ENCODE measurements at places on chromosomes 16 and 17.

DNA sequence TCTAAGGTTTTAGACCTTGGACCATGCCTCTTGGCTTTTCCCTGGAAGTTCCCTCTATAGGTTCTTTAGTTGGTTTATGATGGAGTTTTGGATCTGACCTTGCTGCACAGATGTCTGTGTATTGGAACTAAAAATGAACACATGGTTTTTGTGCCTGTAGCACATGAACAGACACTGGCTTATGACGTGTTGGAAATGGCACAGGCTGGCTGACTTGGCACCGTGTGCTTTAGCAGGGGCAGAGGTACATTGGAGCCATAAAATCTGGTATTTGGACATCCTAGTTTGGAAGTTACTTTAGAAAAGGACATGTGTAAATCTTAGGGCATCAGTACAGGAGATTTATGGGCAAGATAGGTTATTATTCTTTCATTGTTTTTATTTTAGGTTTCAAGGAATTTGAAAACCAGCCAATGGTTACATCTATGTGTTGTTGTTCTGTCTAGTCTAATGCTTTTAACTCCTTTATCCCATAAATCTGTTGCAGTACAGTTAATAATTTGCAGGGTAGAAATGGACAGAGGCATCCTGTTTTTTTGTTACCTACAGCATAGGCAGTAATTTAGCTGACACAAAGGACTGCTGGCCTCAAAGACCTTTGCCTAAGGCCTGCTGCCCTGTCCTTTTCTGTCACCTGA is 6.0 kb downstream of the SOCS7 start:
- DNase-seq, result no peak

DNA sequence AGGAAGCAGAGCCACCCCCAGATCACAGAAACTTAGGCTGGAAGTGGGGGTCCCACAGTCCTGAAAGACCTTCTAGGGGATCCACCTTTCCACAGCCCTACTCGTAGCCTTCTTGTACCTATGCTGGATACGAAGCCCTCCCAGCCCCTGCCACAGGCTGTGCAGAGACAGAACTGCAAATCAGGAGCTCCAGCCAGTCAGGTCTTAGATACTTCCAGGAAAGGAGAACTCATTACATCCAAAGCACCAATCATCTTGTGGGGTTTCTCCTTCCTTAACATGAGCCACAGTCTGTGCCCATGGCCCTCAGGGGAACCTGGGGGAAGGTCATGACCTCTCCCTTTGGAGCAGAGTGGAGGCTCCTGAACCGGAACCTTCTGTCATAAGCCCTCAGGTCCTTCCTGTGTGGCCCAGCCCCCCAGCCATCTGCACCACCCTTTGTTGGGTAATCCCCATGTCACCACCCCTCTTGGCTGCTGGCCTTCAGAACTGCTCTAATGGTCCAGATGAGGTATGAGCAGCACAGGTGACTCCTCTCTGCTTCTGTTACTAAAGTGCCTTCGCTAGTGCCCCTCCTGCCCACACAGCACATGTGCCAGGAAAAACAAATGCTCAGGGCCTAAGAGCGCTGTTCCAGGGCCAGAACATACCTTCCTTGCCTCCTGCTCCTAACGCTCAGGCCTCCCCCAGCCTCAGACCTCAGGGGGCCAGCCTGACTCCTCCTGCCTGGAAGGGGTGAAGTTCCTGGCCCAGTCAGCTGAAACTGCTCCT is 14.6 kb downstream of the SRCIN1 start:
- no peak for DNase-seq

GRCh38 chr16:81369888-81370504 is 55.2 kb downstream of the GAN start:
- no peak for DNase-seq

- DNase-seq, result no peak
These were observed 12.3 kb downstream of the PSMD12 start for GRCh38 chr17:67353929-67354574.

DNA sequence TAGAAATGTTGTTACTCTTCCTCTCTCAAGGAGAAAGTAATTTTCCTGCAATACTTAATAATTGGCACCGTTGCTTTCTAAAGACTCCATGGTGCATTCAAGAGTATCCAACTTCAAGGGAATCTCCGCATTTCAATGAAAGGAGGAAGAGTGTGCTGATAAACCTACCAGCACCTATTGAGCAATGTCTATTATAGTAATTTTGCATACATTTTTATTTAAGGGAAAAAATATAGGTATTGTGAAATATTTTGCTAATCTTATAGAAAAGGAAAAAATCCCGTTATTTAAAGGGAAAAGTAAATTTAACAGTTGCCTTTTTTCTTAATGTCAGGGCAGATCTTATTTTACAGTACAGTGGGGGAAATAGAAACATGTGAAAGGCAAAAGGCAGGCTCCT is 1.1 kb upstream of the TMEM106A start:
- DNase-seq, result no peak

- no peak for DNase-seq
These were observed 403.8 kb upstream of the CDH11 start for GRCh38 chr16:65525707-65526106.

GRCh38 chr16:30535777-30536190 is 1.1 kb upstream of the ZNF747 start:
- DNase-seq, result no peak

- DNase-seq, result no peak
These were observed 8.4 kb upstream of the GAA start for GRCh38 chr17:80092959-80093358.

- no peak for DNase-seq
These were observed 34.5 kb downstream of the YWHAE start for GRCh38 chr17:1365445-1366039.

DNA sequence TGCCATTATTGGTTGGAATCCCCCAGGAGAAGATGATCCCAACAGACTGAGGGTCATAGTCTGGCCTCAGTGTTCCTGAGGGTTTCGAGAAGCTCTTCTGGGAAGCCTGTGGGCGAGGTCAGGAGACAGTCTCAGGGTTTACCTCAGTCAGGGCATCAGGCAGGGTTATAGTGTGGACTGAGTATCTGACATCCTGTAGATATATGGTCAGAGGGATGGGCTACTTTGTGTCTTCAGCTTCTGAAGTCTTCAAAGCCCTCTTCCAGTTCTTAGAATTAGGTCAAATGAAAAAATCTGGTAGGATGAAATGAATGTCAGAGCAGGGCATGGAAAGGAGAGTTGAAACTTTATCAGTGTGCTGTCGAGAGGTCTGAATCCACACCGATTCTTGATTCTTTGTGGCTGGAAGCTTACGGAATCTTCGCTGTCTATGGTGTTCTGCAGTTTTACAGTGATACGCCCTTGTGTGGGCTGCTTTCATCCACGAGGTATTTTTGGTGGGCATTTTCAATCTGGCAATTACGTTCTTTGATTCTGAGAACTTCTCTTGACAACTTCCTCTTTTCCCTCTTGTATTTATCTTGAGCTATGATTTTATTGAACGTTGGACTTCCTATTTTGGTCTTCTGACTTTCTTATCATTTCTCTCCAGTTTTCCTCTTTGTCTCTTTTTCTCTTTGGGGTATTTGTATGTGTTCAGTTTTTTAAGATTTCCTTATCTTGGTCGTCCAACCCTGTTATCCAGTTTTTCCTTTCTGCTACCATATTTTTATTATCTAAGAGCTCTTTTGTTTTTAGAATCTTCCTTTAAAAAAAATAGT is 30.4 kb downstream of the BPTF start:
- DNase-seq, result no peak

GRCh38 chr17:52828621-52829020 is 670.1 kb upstream of the CA10 start:
- DNase-seq, result no peak

DNA sequence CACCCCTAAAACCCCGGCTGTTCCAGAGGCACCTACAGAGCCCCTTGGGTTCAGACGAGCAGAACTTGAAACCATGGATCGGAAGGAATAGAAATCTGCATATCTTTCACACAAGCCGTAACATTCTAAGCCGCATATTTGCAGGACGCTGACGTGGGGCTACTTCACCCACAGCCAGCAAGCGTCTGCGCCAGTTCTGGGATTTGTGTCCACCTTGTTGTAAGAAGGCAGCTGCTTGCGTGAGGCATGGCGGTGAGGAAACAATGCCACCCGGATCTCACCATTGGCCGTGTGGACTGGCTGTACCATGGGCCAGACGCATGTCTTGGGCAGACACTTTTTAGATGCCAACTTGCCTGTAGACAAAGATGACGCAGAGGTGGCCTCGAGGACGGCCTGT is 34.5 kb downstream of the TNFRSF13B start:
- DNase-seq, result no peak

GRCh38 chr17:30249460-30249859 is 14.0 kb upstream of the SLC6A4 start:
- no peak for DNase-seq

DNA sequence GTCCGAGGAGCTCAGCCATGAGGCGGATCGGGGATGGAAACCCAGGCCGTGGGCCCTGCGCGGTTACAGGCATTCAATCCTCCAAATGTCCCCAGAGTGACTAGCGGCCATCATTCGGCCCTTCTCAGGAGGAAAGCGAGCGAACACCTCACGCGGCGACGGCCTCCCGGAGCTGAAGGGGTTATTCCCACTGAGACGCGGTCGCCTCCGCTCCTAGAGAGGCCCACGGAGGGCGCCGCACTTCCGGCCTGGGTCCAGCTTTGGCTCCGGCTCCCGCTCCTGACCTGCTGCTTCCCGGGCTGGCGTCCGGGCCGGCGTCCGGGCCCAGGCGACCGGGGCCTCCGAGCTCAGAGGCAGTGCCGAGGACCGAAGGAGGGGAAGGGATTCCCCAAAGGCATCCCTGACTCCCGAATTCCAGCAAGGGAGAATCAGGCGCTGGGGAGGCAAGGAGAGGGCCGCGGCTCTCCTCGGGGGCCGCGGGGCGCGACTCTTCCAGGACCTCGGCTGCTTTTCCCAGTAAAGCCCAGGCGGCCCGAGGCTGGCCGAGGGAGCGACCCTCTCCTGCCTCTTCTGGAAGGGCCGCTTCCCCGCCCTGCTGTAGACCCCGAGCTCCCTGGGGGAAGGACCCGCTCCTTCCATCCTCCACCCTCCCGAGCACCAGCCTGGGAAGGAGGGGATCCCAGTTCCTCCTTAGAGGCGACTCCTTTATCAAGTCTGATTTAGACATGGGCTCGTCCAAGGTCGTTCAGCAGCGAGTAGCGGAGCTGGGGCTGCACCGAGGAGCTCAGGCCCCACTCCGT is 18.6 kb upstream of the ZNF629 start:
- DNase-seq, result no peak

GRCh38 chr16:7137560-7138330 is 194.9 kb upstream of the RBFOX1 start:
- DNase-seq, result no peak

DNA sequence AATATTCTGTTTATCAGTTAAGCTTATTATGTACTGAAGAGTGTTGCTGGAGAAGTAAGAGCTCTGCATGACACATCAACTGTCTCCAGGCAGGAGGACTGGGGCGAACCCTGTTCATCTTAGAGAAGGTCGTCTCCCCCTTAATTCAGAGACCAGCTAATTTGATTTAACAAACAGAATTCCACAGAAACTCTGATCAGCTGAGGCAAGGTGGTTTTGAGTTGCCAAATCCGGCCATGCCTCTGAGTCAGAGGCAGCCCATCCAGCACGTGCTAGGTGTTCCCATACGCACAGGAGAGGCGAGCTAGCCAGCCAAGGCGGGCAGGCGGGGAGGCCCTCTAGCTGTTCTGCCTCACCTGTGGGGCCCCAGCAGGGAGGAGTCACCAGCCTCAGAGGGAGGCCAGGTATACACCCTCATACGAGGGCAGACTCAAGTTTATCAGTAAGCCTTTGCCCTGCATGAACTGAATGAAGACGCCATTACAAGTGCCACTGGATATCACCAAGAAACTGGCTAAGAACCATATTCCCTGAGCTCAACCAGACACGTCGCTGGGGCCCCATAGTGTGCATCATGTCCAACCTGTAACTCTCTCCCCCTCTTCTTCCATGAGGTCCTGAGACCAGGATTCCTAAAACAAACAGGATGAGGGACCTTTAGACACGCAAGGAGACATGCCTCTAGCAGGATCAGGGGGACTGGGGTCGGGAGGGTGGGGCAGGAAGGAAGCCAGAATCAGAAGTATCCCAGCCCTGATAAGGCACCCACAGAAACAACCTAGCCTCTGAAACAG is 25.7 kb downstream of the STAT5A start:
- DNase-seq, result no peak

GRCh38 chr16:23859713-23860269 is 24.0 kb downstream of the PRKCB start:
- no peak for DNase-seq

- DNase-seq, result peak; percentile 2
These were observed 518.5 kb upstream of the EEF2KMT start for GRCh38 chr16:5615868-5616642.

GRCh38 chr16:72068930-72069329 is 5.9 kb downstream of the HPR start:
- no peak for DNase-seq

DNA sequence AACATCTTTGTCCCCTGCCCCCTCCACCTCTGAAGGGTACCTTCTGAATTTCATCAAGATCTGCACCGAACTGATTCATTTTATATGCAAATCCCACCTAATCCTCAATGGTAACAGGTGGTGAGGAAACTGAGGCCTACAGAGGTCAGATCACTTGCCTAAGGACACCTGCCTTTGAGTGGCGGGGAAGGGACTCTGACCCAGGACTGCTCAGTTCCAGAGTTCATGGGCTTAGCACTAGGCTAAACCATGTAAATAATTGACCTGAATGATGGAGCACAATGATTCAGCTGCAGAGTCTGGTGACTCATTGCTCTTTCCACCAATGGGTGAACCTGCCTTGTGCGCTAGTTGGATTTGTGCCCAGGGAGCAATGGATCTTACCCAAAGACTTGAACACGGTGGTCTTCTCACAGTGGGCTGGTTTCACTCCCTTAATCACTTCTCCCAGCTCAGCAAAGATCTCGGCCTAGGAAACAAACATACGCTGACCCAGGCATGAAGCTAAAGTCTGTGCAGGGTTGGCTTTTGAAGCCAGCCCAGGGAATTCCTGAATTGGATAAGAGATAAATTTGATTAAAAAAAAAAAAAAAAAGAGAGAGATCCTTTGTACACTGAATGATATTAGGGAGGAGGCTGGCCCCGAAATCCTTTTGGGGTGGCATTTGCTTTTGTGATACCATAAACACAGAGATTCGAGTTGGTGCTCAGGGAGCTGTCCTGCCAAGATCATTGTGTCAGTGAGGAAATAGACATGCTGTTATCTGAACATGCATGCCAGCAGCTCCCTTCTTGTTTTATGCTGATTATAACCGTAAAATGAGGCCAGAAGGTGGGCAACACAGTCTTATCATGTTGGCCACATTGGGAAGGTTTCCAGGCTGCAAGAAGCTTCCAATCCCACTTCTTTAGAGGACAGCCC is 17.0 kb downstream of the CRYM start:
- no peak for DNase-seq

Measured in stimulated activated CD4-positive, alpha-beta T cell treated with anti-CD3 and anti-CD28 coated beads, Interleukin-1b, Interleukin-23, amount 100 ng/mL, for 1 hour (primary cell).